ENCODE measurements at places on chromosomes 3 and 15.

GRCh38 chr3:146166415-146166821 lies 5.4 kb upstream of the PLOD2 start:
- DNase-seq = peak; percentile 87

DNA sequence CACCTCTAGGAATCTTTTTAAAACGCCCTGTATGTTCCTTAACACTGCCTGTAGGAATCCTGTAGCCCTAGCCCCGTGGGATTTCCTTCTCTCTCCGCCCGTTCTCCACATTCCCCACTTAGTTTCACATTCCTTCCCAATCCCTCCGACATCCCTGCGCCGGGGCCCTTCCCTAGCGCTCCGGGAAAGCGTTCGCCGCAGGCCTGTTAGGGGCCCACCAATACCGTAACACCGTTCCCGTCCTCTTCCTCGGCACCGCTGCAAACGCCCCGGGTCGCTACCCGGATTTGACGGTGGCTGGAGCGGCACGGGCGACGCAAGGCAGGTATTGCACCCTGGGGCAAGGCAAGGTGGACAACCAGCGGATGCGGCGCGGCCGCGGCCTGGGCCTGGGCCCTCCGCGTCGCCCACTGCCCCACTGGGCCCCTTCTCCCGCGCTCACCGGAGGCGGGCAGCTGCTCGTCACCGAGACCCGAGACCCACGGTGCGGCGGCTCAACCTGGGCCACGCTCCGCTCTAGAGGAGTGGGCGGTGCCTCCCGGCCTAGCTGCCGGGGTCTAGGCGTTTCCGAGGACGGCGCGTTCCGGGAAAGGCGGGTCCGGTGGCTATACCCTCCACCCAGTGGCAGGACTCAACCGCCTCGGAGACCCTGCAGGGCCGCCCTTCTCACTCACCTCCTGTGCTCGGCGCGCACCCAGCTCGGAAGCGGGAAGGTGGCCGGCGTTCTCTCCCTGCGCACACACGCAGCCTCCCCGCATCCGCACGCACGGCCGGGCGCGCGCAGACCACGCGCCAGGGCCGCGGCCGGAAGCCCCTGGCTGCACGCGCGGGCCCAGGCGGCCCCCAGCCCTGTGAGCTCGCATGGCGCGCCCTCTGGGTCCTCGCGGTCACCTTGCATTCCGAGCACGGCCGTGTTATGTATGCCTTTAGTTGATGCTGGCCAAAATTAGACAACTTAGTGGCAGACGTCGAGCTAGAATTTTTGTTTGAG lies at the start of gene B3GALNT1:
Gene B3GALNT1 (minus strand): TSS at position 789 of the 991 bp plus-strand sequence. CDS start 18,595 bp downstream, outside the sequence.
- DNase-seq = peak; percentile 76

GRCh38 chr15:62578546-62578945 lies 413.5 kb upstream of the C2CD4B start:
- DNase-seq = no peak

DNA sequence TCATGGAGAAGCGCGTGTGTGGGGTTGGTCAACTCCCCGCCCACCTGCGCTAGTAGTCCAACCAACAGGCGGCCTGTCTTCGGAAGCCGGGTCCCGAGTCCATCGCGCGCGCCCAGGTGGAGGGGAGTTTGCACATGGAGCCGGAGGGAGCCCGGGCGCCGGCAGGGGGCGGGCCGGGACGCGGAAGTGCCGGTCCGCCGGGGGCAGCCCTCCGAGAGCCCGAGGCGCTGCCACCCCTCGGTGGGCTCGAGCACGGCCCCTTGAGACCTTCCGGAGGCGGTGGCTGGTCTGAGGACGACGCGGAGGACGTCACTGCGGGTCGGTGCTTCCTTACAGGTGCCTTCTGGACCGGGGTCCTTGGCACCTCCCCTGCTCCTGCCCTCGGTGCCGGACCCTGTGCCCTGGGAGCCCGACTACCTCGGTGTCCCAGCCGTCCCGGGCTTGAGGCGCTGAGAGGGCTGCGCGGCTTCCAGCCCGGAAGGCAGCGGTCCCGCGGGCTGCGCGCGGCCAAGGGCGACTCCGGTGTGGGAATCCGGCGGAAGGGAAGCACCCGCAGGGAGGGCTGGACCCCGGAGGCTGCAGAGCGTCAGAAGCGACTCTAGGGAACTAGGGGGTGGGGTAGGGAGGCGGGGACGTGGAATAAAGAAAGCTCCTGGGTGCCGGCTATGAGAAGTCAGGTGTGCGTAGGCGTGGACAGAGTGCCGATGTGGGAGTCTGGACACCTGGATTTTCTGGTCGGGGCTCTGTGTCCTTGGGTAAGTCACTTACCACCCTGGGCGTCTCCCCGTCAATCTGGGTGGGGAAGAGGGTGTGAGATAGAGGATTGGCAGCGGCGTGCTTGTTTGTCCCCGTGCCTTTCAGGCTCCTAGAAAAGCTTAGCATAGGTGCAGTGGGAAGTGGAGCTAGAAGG lies 212.3 kb downstream of the FGF12 start:
- no peak for DNase-seq

DNA sequence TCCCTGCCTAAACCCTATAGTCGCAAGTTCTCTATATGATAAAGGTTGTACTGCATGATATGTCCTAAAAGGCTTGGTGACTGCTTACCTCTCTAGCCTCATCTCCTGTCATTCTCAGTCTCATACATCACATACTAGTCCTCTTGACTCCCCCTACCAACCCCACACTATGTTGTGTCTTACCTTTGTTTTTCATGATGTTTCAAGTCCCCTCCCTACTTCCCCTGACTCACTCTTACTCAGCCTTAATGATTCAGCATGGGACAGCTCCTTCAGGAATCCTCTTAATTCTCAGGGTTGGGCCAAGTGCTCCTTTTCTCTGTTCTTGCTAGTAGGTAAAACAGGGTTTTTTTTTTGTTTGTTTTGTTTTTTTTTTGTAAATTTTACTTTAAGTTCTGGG lies 49.6 kb downstream of the SLMAP start:
- DNase-seq = peak; percentile 68

DNA sequence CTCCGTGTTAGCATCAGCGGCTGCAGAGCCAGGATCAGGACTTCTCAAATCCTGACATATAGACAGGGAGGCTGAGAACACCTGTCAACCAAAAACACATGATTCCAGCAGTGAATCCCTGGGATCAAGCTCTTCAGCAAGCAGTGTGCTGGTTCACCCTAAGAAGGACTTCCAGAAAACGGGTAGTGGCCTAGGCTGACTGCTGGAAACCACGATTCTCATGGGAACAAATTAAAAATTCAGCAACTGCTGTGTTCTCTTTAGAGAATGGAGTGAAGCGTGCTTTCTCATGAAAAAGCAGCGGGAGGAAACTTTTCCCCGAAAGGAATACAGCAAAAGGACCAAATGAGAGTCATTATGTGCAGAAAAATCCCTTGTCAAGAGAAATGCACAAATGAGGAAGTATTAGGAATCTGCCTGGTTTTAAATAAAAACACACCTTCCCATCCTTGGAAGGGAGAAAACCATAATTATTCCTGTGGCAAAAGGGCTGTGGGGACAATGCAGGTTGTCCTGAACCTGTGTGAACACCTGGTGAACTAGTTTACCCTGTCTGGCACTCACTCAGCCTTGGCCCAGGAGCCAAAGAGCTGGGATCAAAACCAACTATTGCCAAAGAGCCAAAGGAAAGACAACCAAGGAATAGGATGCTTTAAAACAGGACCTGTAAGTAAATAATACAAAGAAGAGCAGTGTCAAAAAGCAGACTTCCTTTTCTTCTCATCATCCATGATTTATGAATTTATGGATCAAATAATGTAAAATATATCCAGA lies 13.4 kb downstream of the IL12A start:
- DNase-seq = no peak

GRCh38 chr3:22297436-22297835 lies 546.4 kb upstream of the ZNF385D start:
- DNase-seq = no peak

GRCh38 chr15:37204692-37205091 lies 104.3 kb upstream of the MEIS2 start:
- DNase-seq = no peak

DNA sequence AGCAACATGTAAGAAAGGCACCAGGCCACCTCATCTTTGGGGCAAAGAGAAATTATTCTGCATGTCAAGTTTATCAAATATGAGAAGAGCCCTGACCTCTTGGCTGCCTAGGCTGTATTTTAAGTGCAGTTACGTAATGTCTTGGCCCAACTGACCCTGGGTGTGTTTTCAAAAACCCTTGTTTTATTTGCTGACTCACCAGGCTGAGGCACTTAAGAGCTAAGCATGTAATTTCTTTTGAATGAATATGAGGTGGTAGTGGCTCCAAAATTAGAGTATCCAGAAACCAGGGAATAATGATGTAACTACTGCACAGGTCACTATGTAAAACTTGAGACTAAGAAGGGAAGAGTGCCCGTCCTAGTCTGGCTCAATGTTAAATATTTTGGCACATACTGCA lies 24.3 kb downstream of the PGPEP1L start:
- DNase-seq = peak; percentile 67

DNA sequence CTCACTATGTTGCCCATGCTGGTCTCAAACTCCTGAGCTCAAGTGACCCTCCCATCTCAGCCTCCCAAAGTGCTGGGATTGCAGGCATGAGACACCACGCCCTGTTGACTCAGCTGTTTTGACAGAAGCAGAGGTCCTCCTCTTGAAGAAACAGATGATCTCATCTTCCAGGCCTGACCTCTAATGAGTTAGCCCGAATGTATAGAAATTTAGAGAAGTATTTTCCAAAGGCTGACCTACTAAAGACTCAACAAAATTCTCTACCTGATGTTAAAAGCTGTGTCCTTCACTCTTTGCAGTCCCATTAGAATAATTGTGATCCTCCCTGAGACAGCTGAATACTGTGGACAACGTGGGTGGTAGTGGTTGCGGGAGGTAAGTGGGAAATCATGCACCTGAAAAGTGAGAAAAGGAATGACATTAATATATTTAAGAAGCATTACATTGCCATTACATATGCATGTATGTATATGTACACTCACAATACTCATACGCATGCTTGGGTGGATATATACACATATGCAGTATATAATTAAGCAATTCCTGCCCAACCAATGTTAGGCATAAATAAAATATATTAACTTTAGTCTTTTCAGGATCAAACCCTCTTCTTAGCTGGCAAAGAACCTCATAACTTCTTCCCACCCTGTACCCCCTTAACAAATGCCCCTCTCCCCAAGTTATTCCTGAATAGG lies 204.6 kb upstream of the NR2F2 start:
- DNase-seq = peak; percentile 22
